ENCODE measurements at places on chromosomes 1 and 21.

DNA sequence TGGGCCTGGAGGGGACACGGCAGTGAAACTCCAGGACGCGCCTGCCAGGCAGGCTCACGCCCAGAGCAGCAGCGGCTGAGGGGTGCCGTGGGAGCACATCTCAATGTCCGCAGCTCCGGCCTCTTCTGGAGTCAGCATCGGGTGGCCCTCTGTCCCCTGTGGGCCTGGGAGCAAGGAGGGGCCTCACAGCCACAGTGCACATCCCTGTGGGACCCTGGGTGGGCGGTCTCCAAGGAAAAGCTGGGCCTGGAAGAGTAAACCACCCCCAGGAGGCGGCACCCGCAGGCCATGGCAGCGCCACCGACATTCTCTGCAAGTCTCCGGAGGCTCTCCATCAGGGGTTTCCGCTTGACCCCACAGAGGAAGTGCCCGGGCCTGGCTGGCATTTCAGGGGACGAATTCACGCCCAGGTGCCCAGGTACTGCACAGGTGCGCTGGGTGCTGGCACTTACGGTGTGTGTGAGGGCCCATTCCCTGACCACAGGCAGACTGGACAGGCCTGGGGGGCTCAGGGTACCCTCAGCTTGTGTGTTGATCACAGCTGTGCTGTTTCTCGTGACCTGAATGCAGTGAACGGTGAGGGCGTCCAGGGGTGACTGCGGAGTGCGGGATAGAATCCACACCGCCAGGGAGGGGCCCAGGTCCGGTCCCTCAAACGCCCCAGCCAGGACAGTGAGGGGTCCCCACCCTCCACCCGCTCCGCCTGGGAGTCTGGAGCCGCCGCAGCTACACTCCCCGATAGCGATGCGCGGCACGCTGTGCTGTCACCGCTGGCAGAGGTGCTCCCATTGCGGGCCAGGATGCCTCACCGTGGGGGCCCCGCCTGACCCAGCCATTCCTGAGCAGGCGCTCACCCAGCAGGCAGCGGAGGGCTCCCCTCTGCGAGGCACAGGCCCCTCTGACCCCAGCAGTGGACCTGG, 16.6 kb upstream of the RNF223 start:
- no peak for DNase-seq

GRCh38 chr1:116426401-116426800, 53.4 kb downstream of the ATP1A1 start:
- no peak for DNase-seq

- no peak for DNase-seq
These were observed 90.0 kb downstream of the VWA5B1 start for GRCh38 chr1:20380616-20381035.

DNA sequence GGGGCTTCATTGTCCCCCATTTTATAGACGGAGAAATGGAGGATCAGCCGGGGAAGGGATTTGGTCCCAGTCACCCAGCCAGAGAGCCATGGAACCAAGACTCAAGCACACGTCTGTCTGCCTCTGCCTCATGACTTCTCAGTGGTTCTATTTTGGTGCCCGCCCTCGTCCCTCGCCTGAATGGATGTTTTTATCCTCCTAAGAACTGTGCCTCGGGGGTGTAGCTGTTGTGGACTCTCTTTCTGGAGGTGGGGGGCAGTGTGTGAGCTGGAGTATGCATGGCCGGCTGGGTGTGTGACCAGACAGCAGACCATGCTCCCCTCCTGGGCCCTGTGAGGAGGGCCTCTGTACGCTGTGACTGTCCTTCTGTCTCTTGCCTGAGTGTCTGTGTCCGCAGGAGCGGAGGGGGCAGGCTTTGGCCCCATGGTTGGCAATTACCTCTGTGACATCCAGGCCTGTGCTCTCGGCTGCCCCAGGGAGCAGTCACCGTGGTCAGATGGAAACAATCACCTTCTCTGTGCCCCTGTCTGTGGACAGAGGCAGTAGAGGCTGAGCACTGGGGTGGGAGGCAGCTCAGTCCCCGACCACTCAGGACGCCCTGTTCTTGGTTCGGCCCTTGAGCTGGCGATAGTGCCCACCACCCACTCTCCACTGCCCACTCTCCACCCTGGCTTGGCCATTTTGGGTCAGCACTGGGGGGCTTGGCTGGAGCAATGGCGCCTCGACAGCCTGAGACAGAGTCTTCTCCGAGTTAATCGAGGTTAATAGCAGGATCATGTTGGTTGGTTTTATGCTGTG, 20.4 kb downstream of the WNT4 start:
- DNase-seq, result no peak

DNA sequence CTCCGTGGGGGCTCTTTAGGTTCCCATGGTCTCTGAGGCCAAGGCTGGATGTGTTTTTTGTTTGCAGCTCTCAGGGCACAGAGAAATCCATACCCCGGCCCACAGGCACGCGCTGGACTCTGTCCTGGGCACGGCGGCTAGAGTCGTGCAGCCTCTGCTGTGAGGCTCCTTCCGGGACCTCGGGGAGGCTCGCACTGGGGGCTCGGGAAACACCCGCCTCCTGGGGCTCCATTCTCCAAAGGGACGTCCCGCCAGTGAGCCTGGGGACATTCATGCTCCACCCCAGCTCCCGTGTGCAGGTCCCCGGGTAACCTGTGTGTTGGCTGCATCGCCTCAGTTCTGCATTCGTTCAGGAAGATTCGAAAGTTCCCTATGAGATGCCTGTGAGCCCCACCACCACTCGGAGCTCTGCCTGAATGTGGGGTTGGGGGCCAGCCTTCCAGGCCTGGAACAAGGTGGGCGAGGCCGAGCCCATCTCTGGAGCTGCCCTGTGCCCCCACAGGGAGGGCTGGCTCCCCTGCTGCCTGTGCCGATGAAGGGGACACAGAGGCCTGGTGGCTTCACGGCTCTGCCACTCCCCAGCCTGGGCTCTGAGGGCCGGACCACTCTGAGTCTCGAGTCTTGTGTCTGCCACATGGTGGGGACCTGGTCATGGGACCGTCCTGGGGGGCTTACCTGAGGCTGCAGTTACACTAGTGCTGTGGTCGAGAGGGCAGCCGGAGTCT, 182.0 kb upstream of the ARHGEF16 start:
- no peak for DNase-seq

- DNase-seq, result no peak
These were observed 837 bp upstream of the C1QB start for GRCh38 chr1:22651941-22652856.

DNA sequence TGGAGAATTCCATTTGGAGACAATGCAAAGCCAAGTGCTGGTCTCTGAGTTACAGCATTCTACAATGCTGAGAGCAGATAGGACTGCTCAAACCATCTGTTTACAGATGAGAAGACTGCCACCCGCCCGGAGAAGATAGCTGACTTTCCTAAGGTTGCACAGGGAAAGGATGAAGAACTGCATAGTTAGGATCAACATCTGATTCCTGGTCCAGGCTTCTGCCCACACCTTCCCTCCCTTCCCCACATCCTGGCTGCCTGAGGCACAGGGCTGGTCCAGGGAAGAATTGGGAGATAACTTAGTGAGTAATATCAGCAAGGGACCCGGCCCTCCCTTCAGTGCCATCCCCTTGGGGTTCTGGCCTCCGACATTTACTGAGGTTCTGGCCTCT, 2.0 kb downstream of the SERINC2 start:
- no peak for DNase-seq

DNA sequence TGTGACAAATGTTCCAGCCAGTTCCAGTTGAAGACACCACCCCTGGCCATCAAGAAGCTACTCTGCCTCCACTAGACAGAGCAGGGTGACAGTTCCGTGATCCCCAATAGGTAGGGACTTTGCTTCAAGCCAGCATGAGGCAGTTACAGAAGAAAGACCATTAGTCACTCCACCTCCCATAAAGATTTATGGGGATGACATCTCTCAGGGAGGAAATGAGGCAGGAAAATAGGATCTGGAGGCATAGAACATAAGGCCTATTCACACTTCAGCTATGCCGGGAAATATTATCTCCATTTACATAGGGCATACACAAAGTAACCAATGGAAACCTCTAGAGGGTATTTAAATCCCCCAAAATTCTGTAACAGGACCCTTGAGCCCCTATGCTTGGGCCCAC, 3.5 kb upstream of the GBP7 start:
- no peak for DNase-seq

GRCh38 chr1:169868978-169869377, 24.7 kb downstream of the SCYL3 start:
- DNase-seq, result no peak

DNA sequence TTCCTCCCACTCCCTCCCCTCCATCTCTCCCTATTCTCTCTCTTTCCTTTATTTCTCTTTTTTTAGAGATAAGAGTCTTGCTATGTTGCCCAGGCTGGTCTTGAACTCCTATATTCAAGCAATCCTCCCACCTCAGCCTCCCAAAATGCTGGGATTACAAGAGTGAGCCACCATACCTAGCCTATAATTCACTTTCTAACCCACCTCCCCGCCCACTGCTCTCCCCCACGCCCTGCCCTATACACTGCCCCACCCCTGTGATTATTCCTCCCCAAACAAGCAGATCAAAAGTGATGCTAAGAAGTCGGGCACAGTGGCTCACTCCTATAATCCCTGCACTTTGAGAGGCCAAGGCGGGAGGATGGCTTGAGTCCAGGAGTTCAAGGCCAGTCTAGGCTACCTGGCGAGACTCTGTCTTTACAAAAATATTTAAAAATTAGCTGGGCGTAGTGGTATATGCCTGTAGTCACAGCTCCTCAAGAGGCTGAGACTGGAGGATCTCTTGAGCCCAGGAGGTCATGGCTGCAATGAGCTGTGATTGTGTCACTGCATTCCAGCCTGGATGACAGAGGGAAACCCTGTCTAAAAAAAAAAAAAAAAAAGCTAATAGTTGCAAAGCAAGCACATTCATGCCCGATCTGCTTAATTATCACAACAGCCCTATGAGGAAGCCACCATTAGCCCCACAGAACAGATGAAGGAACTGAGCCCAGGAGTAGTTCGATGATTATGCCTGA, 12.8 kb upstream of the E2F2 start:
- DNase-seq, result no peak

GRCh38 chr1:235588916-235589515, 60.6 kb downstream of the GNG4 start:
- no peak for DNase-seq

DNA sequence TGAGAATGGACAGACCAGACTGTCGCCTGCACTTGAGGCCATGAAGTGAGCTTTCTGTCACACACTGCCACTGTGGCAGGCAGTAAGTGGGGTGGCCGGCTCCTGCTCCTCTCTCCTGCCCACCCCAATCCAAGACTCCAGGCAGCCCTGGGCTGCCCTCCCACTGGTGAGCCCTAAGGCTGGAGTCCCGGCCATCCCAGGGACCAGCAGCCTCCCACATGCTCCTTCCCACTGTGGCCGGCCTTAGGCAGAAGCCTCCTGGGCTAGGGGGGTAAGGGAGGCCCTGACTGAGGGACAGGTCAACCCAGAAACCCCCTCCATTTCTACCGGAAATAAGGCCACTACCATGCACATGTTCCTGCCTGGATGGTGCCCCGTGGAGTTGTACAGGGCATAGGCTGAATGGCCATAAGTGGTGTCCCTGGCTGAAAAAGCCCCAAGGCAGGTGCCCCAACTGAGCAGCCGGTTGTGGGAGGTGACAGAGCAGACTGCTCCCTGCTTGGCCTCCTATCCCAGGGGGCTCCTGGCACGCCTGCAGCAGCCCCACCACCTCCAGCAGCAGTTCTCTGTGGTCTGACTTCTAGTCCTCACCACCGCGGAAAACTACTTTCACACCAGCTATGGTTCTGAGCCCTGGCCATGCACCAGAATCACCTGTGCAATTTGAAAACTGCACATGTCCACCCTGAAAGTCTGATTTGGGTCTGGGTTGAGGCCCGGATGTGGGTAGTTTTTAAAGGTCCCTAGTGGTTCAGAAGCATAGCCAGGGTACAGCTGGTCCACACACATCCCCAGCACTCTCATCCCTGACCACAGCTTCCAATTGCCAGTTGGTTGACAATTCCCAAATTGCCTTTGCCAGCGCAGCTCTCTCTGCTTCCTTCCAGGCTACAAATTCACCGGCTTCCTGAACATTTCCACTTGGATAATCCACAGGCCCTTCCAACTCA, 1.6 kb upstream of the ARTN start:
- DNase-seq, result no peak

DNA sequence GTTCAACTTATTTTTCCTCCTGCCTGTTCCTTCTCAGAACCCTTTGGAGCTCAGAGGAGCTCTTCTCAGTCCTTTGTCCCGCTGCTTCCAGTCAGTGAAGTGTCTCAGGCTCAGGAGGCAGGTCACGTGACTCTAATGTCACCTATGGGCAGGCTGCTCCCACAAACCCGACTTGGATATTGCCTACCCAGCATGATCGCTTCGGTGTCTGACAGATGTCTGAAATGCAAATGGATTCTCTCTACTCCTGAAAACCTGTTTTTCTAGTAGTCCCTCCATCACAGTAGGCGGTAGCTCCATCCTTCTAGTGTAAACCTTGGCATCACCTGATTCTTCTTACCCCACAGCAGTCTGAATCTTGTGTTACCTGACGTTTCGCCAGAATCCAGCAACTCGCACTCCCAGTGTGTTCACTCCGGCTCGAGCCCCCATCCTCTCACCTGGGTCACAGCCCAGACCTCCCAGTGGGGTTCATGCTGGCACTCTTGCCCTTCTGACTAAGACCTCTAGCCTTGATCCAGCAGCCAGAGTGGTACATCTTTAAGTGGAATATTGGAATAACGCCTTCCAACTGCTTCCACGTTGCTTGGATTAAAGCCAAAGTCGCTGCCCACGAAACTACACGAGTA, 5.4 kb downstream of the PADI6 start:
- no peak for DNase-seq

GRCh38 chr1:108610073-108610472, 50.2 kb downstream of the EEIG2 start:
- no peak for DNase-seq

- no peak for DNase-seq
These were observed 268.7 kb upstream of the BEND5 start for GRCh38 chr1:49045371-49045770.

DNA sequence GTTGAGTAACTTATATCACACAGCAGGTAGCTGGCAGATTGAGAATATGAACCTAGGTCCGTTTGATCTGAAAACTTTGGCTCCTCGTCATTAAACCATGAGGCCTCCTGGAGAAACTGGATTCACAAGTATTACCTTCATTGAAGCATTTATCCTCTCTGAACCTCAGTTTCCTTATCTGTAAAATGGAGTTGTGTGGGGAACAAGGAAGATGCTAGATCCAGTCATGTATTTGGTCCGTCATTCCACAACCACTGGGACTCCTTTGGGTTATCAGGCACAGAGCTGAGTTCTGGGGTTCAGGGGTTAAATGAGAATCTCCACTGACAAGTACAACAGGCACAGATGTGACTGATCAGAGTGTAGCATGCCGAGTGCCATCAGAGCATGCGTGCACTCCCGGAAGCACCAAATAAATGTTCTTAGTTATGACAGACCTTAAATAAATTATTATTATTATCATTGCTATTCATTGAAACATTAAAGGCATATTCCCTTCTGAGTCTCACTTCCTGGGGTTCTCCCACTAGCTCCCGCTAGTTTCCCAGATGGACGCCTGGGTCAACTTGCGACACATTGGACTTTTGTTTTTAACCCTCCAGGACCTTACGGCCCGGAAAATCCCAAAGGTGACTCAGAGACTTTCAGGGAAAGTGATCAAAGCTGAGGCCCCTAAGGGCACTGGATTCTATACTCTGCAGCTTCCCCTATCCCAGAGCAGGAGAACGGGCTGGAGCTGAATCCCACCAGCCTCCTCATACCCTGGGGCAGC, 130.6 kb downstream of the PLPP3 start:
- no peak for DNase-seq

Measured in CD4-positive, alpha-beta T cell treated with Interleukin-21 for 1 hour (primary cell).